ENCODE measurements at places on chromosomes 16 and 17.

DNA sequence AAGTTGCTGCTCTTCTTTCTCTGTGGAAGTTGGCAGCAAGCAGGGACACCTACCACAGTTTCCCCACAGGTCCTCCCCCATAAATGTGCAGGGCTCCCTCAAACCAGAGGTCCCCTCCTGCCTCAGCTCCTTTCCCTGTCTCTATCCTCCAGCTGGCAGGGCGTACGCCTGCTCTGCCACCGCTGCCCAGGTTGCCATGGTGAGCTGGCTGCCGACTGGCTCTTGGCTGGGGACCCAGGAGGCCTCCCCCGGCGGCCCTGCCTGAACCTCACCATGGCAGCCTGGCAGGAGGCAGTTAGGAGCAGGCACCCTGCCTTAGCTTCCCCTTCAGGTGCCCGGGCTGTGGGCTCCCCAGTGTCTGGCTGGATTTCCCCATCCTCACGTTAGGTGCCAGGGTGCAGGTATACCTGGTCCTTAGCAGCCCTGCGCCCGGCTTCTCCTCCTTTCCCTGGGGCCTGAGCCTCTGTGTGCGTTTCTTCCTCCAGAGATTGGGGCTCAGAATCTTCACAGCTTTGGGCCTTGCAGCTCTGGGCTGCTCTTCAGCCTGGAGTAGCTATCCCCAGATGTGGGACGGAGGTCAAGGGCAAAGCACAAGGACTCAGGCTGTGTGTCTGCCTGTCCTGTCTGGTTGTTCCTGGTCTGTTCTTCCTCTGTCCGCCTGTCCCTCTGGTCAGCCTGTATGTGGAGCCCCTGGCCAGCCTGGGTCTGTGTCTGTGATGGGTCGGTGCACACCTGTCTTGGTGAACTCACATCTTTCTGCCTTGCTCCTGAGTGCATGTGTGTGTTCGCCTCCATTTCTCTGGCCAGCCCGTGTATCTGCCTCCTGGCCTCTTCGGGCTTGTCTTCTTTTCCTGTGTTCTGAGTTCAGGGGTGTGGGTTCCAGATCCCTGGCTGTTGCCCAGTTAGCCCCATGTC, 15.7 kb downstream of the GJD3 start:
- no peak for DNase-seq

DNA sequence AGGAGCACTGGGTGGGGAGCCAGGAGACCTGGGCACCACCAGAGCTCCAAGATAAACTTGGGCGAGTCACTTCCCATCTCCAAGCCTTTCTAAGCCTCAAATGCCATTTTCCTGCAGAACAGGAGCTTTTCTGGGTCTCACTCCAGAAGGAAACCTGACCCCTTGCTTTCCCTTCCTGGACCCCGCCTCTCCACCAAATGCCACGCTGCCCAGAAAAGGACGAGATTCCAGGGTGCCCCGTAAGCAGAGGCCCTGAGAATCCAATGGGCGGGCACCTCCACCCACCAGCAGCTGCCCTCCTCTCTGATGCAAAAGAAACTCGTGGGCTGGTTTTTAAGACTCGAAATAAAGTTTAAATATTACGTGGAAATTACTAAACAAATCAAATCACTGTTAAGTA, 31.3 kb downstream of the ZNF423 start:
- DNase-seq, result no peak

DNA sequence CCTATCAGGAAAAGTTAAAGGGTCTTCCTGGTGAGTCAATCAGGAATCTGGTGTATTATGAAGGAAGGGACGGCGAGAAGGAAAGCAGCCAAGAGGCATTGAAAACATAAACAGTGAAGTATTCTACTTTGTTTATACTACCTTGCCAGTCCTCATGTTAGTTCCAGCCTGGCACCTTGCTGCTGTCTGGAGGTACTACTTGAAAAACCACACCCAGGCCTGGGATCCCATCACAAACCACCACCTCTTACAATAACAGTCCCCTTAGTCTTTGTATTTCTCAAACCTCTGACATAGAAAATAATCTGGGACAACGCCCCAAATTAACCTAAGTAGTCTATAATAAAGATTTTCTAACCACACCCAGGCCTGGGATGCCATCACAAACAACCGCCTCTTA, 676.7 kb upstream of the SOX9 start:
- DNase-seq, result no peak

GRCh38 chr17:14886200-14886739, 378.9 kb downstream of the PMP22 start:
- DNase-seq, result no peak

- DNase-seq, result no peak
Observed at GRCh38 chr16:25823891-25824290, 132.1 kb downstream of the HS3ST4 start.

DNA sequence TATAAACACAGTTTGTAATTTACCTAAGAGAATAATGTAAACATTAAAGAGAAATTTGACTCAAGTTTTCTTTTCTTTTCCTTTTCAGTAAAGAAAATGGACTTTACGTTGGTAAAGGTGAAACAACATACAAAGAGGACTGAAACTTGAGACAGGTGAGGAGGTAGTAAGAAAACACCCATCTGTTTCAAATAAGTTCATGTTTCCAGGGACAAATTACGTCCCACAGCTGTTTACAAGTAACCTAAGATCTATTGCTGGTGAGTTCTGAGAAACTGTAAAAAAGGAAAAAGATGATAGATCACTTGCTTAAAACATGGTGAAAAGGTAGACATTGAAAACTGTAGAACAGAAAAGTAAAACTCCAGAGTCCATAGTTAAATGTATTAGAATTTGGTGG, 4.8 kb upstream of the ABCA5 start:
- no peak for DNase-seq

DNA sequence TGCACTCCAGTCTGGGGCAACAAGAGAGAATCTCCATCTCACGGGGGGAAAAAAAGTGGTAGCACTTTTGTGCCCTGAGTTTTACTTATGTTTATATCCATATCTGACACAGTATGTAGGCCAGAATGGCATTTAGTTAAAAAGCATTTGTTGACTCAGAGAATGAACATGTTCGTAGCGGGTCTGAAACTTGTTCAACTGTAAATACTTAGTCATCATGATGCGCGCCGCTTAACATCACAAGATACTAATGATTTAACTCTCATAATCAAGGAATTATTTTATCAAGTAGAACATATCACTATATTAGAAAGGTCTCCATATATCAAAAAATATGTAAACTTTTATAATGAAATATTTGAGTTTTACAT, 55.3 kb upstream of the ITGA2B start:
- DNase-seq, result no peak

DNA sequence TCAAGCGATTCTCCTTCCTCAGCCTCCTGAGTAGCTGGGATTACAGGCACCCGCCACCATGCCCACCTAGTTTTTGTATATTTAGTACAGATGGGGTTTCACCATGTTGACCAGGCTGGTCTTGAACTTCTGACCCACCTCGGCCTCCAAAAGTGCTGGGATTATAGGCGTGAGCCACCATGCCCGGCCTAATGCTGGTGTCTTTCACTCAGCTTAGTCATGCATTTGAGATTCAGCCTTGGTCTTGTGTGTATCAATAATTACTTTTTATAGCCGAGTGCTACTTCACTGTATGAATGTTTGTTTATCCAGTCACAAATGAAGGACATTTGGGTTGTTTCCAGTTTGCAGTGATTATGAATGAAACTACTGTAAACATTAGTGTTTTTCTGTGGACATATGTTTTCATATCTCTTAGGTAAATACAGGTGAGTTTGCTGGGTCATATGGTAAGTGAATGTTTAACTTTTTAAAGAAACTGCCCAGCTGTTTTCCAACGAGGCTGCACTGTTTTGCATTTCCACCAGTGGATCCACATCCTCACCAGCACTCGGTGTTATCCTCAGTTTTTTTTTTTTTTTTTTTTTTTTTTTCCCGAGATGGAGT, 11.0 kb upstream of the PLCG2 start:
- no peak for DNase-seq

DNA sequence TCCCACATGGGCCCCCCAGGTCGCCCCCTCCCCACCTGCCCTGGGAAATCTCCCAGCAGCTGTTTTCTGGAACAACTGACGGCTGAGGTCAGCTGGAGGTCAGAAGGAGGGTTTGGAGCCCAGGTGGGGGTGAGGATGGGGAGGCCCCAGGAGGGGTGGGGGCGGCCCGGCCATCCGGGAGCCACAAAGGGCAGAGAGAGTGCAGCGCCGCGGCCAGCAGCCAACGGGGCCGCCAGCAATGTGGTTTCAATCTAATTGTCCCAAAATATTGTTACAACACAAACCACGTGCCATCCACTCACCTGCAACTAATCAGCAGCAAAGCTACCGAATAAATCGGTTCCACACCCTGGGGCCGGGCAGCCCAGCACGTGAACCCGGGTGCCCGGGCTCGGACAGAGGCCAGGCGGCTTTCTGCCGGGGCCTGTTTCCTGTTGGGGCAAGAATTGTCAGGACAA, 28.3 kb upstream of the SLC38A10 start:
- no peak for DNase-seq

DNA sequence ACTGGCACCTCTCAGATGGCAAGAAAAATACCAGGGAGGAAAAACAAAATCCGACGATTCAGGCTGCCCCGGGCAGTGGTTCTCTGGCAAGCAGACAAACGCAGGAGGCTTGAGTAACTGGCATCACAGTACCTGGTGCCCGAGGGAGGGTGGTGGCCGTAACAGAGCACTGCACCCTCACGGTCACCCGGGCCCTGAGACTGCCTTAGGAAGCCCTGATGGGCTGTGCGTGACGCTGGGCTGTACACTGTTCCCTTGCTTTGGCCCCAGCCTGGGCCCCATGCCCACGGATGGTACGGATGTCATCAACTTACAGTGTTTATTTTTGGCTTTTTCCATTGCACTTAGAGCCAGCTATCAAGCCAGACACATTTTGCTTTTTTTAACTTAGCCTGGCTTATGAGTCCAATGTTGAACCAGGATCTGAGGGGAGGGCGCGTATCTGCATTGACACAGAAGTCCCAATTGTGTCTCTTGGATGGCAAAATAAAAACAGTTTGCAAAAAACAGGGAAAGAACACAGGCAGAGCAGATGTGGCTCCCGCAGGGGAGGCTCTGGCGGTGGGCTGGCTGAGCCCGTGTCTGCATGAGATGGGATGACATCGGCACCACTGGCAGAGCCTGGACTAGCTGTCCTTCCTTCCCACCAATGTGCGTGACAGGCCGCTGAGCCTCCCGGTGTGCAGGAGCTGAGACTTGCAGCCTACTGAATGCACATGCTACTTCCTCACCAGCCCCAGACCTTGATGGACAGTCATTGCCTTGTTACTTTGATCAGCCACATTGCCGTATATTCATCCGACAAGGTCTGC, 287.7 kb downstream of the FOXL1 start:
- no peak for DNase-seq

DNA sequence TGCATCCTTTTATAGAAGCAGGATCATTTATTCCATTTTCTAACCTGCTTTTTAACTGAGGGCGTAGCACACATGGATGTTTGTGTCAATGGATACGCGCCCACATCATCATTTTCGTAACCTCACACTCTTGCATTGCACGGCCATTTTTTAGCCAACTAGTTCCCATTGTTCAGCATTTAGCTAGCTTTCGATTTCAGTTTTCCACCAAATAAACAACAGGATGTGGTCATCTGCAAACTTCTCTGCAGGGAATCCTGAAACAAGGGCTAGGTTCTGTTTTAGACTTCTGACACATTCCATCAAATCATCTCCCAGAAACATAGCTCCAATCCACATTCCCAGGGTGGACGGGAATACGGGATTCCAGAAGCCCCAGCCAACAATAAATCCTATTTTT, 6.4 kb downstream of the CYB561 start:
- no peak for DNase-seq

DNA sequence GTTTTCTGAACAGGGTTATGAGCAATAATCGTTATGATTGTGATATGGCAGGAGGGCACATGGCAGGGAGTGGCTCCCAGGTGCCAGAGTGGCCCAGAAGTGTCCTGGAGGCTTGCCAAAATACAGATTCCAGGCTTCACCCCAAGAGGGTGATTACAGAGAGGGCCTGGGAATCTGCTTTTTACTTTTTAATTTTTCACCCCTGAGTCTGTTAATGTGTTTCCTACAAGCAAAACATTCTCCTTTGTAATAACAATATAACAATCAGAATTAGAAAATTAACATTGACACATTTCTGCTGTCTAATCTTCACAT, 212.4 kb downstream of the SNX29 start:
- DNase-seq, result no peak

DNA sequence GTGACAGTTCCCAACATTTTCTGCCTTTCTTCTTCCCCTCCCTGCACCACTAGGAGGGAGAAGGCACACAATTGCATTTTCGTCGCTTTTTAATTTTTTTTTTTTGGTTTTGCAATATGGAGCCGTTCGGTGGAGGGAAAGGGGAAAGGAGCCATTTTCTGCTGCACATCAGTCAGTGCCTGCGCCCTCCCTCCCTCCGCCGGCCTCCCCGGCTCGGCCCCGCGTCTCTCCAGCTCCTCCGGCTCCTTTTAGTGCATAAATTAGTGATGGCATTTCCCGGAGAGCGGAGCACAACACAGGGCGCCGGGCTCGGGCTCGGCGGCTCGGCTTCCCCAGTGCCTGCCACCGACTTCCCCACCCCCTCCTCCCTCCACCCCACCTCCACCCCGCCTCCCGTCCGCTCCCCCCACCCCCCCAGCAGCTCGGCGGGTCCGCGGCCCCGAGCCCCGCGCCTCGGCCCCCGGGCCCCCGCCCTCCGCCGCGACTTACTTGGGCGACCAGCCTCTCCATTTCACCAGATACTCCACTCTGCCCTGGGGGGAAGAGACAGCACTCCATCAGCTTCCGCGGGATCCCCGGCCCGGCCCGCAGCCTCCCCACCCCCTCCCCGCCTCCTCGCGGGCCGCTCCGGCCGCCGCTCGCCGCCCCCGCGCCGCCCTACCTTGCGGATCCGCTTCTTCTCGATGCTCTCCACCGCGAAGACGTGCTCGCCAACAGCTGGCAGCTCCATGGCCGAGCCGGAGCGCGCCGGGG, 542 bp downstream of the CBX4 start:
- DNase-seq, result no peak

DNA sequence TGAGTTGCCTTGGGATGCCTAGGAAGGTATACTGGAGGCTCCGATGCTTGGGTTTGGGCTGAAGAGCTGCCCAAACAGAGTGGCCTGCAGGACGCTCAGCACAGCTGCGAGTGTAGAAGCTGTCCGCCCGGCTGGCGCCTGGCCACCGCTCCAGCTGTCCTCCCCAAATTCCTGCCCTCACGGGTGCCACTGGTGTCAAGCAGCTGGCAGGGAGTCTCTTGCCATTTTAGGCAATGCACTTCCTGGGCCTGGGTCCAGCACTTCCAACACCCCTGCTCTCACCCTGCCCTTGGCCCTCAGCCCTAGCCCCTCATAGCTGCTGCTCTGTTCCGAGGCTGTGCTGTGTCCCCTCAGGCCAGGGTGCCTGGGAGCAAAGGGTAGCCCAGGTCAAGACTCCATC, 5.2 kb upstream of the PKMYT1 start:
- no peak for DNase-seq

GRCh38 chr17:79830763-79831264, 8.4 kb downstream of the CBX4 start:
- DNase-seq, result no peak

DNA sequence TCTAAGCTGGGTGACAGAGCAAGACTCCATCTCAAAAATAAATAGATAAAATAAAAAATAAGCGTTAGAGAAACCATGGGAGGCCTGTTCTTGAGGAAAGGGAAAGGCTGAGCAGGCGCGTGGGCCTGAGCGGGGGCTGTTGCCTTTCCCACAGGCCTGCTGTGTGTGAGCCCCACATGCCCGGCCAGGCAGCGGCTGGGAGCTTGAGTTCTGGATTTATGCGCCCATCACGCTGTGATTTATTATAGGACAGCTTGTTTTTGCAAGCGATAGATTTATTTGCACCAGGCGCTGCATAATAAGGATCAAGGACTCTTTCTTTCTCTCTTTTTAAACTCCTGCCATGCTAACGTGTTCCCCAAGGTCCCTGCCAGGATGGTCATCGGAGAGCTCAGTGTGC, 14.8 kb upstream of the WFDC1 start:
- DNase-seq, result no peak

- no peak for DNase-seq
Observed at GRCh38 chr16:75535211-75535843, 581 bp downstream of the CHST5 start.
